Esophagus muscularis mucosa (tissue), 4 donors: ENCODE measurements at places on chromosomes 13 and 19. TPM values are rescaled to one million over a fixed set of nuclear protein-coding genes. Genes with fewer than 3 reads are reported as not detected.

DNA sequence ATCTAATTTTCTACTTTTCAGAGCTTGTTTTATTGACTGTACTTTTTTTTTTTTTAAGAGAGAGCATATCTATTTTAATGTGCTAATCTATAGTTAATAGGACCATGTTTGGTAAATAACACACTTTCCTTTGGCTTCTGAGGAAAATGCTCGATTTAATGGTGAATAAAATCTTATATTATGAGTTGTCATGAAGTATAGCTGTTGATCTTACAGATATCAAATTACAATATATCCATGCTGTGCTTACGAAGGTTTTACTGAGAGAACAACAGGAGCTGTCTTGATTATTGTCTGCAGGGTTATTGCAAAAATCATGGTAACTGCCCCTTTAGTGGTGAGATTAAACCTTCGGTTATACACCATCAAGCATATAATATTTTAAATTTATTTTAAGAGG, 29.6 kb downstream of the URI1 start:
- DNase-seq, result no peak

DNA sequence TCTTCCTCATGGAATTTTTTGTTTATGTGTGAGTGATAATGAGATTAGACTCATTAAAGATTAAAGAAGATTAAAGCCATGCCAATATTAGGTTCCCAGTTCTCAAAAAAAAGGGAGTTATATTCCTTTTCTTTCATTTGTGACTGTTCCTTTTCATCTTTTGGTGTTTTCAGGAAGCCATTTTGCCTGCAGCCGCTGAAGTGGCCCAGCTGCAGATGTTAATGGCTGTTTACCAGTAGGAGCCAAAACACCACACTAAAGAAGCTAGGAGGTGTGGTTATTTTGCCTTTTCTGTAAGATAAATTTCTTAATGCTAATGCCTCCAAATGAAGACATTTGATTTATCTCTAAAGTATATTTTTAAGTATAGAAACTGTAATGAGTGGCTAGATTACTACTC, 36.3 kb downstream of the ITGBL1 start:
- DNase-seq, result no peak

DNA sequence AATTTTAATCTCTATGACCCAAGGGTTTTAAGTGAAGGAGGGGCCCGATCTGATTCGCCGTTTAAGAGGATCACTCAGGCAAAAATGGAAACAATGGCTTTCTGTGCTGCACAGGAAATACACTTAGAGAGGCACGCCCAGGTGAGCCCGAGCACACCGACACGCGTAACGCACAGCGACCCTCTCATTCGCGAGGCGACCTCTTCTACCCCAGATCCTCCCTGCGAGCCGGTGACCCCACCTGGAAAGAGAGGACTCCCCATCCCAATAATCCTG, 216 bp downstream of the SH2D3A start:
- no peak for DNase-seq

ODAD3 gene
- total RNA-seq, result 0.39 TPM

DNA sequence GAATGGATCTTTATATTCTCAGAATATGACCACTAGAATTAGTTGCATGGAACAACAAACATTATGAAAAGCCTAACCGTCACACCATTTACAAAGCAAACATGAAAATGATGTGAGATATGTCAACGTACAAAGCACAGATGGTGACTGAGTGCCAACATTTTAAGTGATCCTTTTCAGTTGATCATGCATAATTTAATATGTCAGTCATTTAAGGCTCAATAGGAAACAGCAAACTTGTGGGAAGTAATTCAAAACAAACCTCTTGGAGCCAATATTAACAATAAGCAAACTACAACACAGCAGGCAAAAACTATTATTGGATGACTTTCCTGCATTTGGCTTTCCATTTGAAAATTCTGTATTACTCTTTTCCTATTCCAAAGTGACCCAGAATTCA, 277.6 kb downstream of the SLITRK6 start:
- no peak for DNase-seq

GRCh38 chr19:43452582-43452981, 12.8 kb downstream of the LYPD3 start:
- no peak for DNase-seq

NANOS3 gene
- total RNA-seq, result not detected

PTGER1 gene
- not detected for total RNA-seq

IFNL2 gene
- not detected for total RNA-seq

MYO1F gene
- 7.5 TPM for total RNA-seq

DNA sequence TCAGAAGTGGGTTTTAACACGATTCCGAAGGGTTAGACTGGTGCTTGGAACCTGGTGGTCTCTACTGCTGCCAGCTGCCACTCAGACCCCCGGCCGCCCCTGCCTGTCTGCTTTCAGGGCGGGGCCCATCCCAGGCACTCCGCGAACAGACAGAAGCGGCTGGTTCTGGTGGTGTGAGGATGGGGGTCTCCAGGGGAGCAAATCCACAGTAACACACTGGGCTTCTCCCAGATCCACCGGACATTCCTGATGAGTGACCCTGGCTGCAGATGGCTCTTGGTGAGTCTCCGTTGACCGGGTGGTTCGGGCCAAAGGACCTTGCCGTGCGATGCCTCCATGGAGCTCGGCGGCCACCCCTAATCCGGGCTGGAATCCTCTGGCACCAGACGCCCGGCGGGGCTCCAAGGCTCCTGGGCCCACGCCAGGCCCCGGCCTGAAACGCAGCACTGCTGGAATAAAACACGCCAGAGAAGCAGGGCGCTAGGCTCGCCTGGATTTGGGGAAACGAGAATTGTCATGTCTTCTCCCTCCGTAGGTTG, 2.1 kb upstream of the PTBP1 start:
- DNase-seq, result no peak

- DNase-seq, result no peak
Measured at GRCh38 chr13:112060282-112060830, 6.6 kb upstream of the SOX1 start.

DNA sequence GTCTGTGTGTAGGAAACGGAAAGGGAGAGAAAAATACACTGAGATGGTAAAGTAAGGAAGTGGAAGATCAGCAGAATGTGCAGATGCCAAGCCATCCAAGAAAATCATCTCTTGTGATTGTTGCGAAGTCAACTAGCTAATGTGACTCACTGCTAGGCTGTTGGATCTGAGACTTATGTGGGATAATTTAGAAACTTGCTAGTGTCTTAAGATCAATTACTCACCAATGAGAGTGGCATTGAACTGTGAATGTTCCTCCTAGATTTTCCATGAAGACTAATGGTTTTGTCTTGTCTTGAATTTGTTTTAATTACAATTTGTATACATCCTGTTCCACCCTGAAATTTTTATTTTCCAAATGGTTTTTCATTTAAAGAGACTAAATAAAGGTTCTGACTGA, 771.6 kb downstream of the EFNB2 start:
- DNase-seq, result no peak

DNA sequence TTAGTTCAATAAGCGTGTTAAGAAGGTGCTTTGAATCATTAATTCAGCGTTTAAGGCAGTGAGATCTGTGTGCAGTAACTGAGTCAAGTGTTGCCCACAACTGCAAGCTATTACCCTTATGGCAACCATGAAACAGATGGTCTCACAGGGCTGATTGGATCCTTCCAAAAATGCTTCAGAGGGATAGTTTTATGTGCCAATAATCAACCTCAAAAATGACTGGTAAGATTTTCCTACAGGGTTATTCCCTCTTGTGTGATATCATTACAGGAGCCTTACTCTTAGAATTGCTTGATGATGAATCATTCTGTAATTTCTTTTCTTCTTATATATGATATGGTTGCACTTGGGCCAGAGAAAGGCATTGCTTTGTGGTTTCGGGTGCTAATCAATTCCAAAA, 1299.2 kb upstream of the ATXN8OS start:
- DNase-seq, result no peak

GRCh38 chr19:7866399-7867091, 7.6 kb downstream of the PRR36 start:
- DNase-seq, result no peak

DNA sequence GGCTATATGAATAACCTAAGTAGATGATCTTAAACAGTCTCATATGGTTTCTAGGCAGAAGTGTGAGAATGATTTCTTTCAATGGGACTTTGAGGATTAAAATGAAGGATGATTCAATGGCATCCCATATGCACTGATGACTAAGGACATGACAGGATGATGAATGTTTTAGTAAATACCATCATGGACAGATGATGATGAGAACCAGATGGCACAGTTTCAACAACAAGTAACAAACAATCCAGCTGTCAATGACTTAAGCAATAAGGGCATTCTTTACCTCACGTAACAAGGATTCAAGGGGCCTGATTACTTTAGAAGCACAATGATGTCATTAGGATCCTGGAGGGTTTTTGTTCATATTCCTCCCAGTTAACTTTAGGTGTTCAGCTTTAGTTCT, 2678.4 kb downstream of the PCDH9 start:
- no peak for DNase-seq

GSX1 gene
- not detected for total RNA-seq

- no peak for DNase-seq
Measured at GRCh38 chr13:44198826-44199225, 174.8 kb upstream of the SERP2 start.
